HEK293T (cell line): ENCODE measurements at places on chromosomes 11 and 22.

GRCh38 chr11:75476739-75477613, 44.0 kb upstream of the KLHL35 start:
- DNase-seq, result no peak

DNA sequence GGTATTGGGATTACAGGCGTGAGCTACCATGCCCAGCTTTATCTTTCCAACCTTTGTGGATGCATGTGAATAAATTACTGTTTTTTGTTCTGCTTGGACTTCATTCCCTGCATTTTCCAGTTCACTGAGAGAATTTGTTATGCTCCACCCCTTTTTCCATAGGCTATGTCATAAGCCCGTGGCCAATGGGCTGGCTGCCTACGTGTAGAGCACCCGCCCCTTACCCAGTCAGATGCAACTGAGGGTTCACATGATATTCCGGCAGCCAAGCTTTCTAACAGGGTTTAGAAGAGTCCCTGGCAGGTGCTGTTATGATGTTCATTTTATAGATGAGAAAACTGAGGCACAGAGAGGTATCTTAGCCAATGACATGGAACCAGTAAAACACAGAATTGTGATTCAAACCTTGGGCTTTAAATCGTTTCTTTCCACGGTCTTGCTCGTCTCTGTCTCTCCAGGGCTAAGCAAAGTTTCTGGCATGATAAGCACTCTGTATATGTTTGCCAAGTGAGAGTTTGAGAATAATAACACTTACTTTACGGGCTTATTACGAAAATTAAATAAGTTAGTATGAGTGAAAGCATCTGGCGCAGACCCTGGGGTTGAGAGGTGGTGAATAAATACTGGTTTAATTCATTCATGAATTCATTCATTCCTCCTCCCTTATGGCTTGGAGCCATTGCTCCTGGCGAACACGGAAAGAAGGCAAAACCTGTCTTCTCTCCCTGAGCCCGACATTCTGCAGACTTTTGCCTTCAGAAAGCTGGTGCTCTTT, 42.4 kb upstream of the RASD2 start:
- peak; percentile 40 for DNase-seq

DNA sequence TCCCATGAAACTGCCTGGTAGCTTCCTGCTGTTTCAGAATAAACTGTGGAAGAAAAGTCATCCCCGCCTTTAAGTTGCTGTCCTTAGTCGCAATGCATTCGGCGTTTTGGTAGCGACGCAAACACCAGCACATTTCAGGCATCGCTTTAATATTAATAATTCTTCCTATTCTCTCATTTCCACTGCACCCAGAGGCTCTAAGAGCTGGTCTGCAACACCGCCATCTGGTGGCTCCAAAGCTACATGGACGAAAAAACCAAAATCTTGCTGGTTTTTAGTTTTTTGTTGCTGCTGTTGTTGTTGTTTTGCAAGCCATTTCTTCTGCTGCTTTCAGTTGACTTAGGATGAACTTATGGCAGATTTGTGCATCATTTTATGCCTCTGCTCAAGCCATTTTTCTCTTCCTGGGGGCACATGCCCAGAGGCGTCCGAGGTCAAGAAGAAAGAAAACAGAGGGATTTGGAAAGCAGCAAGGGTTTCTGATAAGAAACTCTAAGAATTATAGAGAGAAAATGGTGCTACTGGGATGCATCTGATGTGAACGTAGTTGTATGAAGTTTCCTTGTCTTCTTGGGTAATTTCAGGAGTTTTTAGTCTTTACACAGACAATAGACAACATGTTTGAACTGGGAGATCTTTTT, 345.4 kb upstream of the KIRREL3 start:
- DNase-seq, result peak; percentile 32

GRCh38 chr11:115912484-115912945, 408.3 kb upstream of the CADM1 start:
- DNase-seq, result peak; percentile 21

GRCh38 chr11:27281740-27282590, 81.0 kb downstream of the CCDC34 start:
- no peak for DNase-seq

- DNase-seq, result no peak
Observed at GRCh38 chr11:101835506-101836063, 79.2 kb upstream of the CEP126 start.

- DNase-seq, result peak; percentile 33
Observed at GRCh38 chr11:1390569-1391164, 933 bp downstream of the BRSK2 start.

DNA sequence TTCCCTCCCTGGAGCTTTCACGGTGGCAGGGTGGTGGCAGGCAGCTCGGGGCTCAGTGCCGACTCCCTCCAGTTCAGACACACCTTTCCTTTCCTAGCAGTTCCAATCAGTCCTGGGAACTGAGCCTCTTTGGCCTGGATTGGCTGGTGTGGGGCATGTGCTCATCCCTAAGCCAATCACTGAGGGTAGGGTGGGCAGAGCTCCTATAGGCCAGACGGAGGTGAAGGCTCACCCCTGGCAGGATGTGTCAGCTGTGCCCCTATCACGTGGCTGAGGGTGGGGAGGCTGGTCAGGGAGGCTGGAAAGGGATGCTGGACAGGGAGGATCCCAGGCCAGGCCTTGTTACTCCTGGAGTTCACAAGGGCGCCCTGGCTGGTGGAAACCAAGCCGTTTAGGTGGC, 40.2 kb downstream of the CACNA1I start:
- DNase-seq, result no peak

- no peak for DNase-seq
Observed at GRCh38 chr11:129996113-129996870, 6.3 kb downstream of the PRDM10 start.

- DNase-seq, result no peak
Observed at GRCh38 chr11:72727521-72727920, 24.7 kb downstream of the ARAP1 start.

DNA sequence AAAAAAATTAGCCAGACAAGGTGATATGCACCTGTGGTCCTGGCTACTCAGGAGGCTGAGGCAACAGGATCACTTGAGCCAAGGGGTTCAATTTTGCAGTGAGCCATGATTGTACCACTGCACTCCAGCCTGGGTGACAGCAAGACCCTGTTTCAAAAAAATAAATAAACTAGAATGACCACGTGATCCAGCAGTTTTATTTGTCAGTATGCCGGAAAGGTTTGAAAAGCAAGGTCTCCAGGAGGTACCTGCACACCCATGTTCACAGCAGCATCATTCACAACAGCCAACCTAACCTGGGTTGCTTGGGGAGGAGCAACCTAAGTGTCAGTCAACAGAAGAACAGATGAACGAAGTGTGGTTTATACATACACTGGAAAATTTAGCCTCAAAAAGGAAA, 78.7 kb upstream of the SEPTIN5 start:
- no peak for DNase-seq

- no peak for DNase-seq
Observed at GRCh38 chr22:35314161-35314942, 14.7 kb downstream of the TOM1 start.

DNA sequence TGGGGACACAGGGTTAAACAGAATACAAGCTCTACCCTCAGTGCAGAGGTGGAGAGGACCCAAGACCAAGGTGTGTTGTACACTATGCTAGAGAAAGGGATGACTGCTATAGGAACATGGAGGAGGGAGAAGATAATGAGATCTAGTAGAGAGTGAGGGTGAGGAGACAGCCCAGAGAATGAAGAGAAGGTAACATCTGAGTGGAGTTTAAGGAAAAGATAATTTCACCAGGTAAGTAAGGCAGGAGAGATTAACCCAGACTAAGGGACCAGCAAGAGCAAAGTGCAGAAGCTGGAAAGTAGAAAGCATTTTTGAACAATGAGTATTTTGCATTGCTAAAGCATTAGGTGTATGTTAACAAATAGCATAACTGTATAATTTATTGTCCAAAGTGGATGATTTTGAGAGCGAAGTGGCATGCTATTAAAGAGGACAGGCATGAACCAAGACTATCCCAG, 128.8 kb downstream of the RASSF10 start:
- no peak for DNase-seq

DNA sequence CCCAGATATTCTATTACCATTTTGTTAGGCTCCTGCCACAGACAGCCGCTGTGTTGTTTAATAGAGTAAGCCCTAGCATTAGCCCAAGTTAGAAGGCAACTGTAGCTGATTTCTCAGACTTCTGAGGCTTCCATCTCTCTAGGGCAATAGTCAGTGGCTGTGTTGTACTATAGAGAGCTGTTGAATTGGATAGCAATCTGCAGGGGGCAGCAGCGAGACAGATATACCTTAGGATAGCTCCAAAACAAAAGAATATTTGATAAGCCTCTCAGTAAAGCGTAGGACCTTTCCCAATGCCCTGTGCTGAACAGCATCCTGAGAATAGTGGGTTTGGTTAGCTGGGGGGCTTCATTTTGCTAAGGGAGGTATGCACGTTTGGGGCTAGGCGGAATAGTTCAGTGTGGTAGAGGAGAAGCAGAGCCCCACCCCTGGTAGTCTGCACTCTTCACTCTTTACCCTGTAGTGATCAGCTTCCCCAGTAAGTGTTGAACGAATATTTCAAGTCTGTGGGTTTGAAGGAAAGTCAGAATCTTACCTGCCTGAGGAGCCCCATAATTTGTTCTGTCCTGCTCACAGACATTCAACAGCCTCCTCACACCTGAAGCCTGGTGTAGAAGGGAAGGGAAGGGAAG, 515.1 kb downstream of the INSC start:
- DNase-seq, result peak; percentile 27

DNA sequence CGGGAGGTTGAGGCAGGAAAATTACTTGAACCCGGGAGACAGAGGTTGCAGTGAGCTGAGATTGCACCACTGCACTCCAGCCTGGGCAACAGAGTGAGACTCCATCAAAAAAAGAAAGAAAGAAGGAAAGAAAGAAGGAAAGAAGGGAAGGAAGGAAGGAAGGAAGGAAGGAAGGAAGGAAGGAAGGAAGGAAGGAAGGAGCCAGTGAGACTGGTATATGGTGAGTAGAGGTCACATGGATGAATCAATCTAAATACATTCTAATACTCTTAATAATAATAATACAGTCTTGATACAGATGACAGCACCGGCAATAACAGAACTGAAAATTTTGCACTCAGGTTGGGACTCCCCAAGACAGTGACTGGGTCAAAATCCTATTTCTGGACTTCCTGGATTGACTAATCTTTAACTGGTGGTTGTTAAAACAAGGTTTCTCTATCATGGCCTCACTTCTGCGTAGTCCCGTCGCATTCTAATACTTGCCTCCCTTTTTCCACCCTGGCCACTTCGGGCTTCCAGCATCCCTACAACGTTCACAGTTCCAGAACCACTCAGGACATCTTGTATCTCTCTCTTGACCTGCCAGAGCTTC, 53.5 kb upstream of the EIF3M start:
- no peak for DNase-seq

DNA sequence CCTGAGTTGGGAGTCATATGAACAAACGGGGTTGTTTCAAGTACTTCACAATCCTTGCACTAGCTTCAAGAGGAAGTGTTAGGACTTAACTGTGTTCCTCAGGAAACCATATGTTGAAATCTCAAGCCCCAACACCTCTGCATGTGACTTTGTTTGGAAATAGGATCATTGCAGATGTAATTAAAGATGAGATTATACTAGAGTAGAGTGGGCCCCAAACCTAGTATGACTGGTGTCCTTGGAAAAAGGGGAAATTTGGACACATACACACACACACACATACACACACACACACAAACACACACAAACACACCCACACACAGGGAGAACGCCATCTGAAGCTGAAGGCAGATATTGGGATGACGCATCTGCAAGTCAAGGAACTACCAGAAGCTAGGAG, 6.4 kb upstream of the CEP295 start:
- no peak for DNase-seq

DNA sequence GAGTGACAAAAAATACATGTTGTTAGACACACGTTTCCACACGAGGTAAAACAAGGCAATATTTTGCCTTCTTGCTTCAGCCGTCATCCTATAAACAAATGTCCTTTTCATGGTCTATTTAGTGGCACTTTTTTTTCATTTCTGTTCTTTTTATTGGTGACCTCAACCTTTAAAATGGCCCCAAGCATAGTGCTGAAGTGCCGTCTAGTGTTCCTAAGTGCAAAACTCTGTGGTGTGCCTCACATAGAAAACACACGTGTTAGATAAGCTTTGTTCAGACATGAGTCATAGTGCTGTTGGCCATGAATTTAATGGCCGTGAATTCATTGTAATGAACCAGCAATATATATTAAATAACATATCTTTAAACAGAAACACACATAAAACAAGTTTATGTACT, 15.6 kb downstream of the OVCH2 start:
- peak; percentile 35 for DNase-seq

DNA sequence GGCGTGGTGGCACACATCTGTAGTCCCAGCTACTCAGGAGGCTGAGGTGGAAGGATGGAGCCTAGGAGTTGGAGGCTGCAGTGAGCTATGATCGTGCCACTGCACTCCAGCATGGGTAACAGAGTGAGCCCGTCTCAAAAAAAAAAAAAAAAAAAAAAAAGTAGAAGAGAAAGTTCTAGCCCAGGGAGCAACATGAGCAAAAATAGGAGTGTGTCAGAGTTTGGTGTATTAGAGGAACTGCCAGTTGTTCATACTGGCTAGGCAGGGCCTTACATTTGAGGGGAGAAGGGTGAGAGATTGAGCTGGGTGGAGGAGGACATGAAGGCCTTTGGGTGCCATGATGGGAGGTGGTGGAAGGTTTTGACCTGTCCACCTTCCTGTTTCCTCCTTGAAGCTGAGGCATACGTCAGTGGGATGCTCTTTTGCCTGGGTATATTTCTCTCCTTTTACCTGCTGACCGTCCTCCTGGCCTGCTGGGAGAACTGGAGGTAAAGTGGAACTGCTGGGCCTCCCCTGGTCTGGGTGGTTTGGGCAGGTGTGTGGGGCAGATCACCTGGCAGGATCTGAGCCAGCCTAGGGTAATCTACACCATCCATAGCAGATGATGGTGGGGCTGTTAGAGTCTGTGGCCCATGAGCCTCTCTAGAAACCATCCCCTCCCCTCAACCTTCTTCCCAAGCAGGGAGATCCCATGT, 7.3 kb downstream of the SIDT2 start:
- no peak for DNase-seq

- no peak for DNase-seq
Observed at GRCh38 chr11:43341159-43341558, 17.6 kb upstream of the TTC17 start.

- no peak for DNase-seq
Observed at GRCh38 chr11:72229336-72229924, 4.9 kb downstream of the INPPL1 start.

DNA sequence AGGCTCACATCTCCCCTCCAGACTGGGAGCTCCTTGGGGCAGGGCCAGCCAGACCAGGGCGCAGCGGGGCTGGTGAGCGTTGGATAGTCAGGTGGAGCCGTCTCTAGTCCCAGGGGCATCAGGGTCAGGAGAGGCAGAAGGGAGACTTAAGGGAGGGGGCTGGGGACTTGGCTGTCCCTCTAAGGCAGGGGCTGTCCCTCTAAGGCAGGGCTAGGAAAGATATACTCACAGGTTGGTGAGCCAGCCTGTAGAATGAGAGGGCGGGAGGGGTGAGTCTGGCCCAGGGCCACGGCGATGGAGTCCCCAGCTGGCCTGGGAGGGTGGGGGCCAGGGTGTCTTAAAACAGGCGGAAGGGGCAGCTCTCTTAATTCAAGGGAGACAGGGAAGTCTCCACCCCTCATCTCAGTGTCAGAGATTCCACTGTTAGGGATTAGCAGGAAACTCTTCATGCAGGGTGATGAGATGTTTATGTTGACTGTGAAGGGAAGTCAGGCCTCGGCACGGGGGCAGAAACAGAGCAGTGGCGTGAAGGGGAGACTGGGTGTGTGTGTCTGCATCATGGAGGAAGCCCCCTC, 11.3 kb downstream of the P2RY2 start:
- no peak for DNase-seq

GRCh38 chr11:123316003-123316402, 114.1 kb upstream of the GRAMD1B start:
- no peak for DNase-seq

- DNase-seq, result no peak
Observed at GRCh38 chr22:46613606-46614021, 6.6 kb upstream of the GRAMD4 start.
